Stimulated activated CD8-positive, alpha-beta memory T cell treated with anti-CD3 and anti-CD28 coated beads, Interleukin-4, amount 100 ng/mL, for 4 hours (primary cell): ENCODE measurements at places on chromosomes 13 and 19.

GRCh38 chr13:26813980-26814348 is 53.4 kb upstream of the GPR12 start:
- DNase-seq = no peak

GRCh38 chr13:100203696-100204367 is 114.9 kb downstream of the PCCA start:
- no peak for DNase-seq

GRCh38 chr13:29801737-29802305 is 48.6 kb downstream of the UBL3 start:
- DNase-seq = no peak

GRCh38 chr13:98482476-98483444 is 94.1 kb downstream of the STK24 start:
- DNase-seq = no peak

DNA sequence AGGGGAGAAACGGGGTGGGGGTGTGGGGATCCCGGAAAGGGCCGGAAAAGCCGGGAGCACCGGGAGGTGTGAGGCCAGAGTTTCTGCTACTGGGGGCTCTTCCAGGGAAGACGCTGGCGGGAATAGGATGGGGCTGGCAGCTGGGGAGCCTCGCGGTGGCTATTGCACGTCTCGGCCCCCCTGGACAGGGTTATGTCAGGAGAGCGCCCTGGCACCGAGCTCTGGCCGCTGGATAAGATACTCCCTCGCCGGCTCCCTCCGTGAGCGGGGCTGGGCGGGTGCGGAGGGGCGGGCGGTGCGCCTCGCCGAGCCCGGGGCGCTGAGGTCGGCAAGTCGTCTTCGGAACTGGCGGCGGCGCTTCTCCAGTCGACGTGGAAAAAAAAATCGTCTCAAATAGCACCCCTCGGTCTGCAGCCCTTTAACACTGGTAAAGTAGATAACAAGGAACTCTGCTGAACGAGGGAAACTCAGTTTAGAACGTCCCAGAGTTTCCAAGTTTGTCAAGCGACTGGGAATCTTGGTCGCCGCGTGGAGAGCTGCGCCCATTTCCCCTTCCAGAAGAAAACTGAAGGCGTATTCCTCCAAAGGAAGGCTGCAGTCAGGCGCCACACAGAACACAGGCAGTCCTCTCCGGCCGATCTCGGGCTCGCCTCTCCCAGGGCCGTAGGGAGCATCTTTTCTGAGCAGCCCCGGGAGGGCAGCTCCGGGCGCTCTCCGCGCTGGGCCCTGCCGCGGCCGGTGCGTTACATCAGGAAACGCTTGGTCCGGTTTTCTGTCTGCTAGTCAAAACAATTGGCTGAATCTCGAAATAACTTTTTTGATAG is 115.1 kb downstream of the KCNRG start:
- DNase-seq = no peak

- no peak for DNase-seq
Measured at GRCh38 chr13:93824286-93824685, 597.7 kb downstream of the GPC6 start.

GRCh38 chr19:46821512-46822409 is 28.9 kb downstream of the AP2S1 start:
- DNase-seq = peak; percentile 3

DNA sequence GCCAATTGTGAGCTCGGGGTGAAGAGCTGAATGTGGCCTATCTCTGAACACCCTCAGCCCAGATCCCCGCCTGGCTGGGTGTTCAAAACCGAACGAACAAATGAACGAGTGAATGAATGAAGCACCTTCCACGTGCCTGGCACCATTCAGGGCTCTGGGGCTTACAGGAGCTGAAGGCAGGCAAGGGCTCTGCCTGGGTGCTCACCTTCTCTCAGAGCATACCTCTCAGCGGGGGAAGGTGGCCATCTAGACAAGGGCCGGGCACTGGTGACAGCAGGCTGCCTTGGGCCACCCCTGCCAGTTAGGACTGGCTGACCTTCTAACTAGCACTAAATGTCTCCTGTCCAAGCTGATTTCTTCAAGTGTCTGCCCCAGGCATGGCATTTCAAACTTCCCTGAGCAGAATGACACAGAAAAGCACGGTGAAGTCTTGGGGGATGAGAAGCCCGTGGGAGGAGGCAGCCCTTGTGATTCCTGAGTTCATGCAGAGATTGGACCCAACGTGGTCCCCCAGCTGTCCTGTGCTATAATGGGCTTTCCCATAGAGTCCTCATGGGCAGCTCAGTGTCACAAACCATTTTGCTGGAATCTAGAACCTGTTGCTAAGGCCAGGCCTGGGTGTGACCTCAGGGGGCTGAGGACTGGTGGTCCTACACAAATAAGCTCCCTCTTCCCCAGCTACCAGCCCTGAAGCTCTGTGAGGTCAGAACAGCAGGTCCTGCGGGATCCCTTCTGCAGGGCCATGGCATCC is 27.9 kb upstream of the VSTM2B start:
- no peak for DNase-seq

GRCh38 chr13:67136157-67136556 is 94.0 kb downstream of the PCDH9 start:
- DNase-seq = no peak

GRCh38 chr19:55498246-55498840 is 10.1 kb downstream of the SSC5D start:
- no peak for DNase-seq

GRCh38 chr13:111390522-111391270 is 70.3 kb downstream of the TEX29 start:
- DNase-seq = no peak

- DNase-seq = no peak
Measured at GRCh38 chr19:54600212-54600611, 6.8 kb downstream of the LILRA1 start.

GRCh38 chr19:41862445-41862986 is 2.5 kb downstream of the RPS19 start:
- no peak for DNase-seq

DNA sequence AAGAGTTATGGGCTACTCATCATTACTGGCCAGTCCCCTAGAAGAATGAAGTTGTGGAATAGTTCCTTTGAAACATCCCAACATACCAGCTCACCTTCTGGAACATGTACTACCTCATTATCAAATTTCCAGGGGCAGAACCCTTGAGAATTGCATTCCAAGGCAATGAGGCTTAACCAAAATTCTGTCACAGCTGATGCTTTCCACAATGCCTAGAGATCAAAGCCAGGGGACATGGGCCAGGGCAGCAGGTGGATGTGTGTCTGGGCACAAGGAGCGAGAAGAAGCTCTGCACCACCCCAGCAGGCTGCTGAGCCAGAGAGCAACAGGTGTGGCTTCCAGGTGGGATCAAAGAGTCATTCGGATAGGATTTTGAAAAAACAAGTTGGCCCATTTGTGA is 362.1 kb downstream of the EFNB2 start:
- no peak for DNase-seq

GRCh38 chr19:58409010-58409790 is 751 bp downstream of the ZNF584 start:
- no peak for DNase-seq

DNA sequence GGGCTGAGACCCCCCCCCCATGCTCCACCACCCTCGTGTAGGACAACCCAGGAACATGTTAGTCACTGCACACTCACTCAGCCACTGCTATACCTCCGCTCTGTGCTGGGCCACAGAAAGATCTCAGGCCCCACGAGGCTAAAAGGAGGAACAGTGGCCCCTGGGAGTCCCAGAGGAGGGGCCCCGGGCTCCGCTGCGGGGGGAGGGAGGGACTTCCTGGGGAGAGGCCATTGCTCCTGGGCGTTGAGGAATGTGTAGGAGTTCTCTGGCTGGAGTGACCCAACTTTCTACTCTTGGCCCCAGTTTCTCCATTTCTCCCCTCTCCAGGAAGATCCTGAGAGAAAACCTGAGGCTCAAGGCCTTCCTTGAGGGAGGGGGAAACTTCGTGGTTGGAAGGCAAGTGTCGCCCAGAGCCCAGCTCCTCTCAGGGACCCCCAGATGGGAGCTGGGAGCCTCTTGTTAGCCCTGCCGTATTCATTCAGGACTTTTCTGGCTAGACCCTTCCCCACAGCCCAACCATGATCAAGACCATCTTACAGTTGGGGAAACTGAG is 13.6 kb downstream of the ONECUT3 start:
- DNase-seq = no peak

DNA sequence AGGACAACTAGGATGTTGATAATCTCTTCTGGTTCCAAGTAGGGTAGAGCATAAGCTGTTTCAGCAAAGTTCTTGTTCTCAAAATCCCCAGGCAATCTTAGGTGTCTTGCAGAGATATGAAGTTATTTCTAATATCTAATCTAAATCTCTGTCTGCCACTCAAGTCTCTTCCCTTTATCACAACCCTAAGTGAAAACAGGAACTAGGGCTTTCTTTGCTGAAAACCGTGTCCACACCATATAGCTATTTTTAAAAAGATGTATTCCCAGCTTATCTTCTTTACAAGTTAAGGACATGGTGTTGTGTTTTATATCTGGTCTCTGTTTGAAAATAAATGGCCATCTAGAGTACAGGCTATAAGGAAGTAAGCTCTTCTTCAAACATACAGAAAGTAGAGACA is 11.3 kb upstream of the RNASEH2B start:
- no peak for DNase-seq

- DNase-seq = no peak
Measured at GRCh38 chr19:53541971-53542370, 4.0 kb downstream of the ZNF331 start.

DNA sequence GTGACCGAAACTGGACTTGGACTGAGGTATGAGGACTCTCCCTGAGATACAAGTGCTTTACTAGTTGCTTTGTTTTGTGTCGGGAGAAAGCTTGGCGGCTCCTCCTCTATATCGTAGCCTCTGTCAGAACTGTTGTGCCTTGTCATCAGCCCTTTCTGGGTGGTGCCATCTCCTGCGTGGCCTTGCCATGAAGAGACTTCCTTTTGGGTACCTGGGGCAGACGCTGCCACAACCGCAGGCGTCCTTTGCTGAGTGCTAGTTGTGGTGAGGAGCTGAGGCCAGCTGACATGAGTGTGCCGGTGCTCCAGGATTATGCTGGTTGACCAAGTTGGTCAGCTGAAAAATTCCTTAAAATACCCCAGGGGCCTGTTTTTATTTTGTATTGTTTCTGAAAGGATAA is 124.5 kb downstream of the AKAP11 start:
- no peak for DNase-seq

GRCh38 chr19:31338069-31338776 is 11.0 kb downstream of the TSHZ3 start:
- DNase-seq = no peak

GRCh38 chr13:33057019-33057780 is 41.0 kb downstream of the KL start:
- DNase-seq = no peak

GRCh38 chr13:52428295-52428694 is 22.1 kb downstream of the VPS36 start:
- DNase-seq = no peak

- DNase-seq = no peak
Measured at GRCh38 chr13:109481040-109481439, 305.3 kb downstream of the IRS2 start.

DNA sequence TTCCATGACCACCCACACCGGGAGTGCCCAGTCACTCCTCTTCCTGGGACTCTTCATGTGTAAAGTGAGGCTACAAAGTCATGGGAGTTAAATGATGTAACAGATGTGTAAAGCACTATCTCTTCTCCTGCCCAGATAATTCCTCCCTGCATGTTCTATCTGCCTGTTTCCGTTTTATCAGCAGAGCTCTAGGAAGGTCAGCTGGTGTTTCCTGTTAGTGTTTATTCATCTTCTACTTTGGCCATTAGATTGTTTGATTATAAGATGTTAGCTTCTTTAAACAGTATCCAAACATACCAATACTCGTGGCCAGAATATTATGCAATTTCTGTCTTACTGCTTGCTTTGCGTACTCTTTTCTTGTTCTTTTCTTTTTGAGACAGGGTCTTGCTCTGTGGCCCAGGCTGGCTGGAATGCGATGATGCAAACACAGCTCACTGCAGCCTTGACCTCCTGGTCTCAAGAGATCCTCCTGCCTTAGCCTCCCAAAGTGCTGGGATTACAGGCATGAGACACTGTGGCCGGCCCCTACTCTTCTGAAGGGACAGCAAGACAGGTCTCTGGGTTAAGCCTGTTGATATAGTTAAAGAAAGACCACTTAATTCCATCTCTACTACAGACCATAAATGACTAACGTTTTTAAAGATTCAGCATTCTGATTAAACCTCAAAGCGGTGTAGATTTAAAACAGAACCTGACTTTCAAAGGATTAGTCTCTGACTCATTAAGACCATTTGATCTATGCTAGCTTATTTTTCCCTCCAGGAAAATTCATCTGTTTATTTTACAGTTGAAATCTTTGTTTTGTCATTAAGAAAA is 97.4 kb upstream of the AKAP11 start:
- DNase-seq = no peak

DNA sequence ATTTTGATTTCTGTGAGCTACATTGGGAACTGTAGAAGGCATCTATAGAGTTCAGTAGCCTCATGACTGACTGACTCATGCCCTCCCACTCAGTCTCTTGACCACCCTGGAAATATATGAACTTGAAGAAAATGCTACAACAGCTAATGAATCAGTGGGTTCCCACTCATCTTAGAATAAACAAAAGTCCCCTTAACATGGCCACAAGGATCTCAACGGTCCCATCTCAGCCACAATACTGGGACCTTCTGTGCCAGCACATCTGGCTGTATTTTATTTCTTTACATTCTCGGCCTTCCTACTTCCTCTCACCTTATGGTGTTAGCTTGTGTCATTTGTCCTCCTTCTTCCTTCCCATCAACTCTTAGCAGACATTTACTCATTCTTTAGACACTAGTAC is 619.8 kb downstream of the DCT start:
- no peak for DNase-seq

DNA sequence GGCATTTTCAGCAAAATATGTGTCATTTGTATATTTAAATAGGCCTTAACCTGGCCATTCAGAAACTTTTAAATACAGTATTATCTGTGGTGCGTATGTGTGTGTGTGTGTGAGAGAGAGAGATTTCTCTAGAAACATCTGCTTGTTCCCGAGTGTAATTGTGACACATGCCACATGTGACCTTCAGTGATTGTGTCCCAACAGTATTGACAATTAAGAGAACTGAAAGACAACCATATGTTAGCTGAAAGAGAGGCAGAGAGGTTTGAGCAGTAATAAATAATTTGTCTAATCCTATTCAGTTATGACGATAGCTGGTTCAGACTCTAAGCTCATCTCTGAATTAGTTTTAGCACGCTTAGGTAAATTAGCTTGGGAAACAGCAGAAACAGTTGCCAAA is 1503.1 kb downstream of the PCDH9 start:
- no peak for DNase-seq

GRCh38 chr13:112926993-112927392 is 42.0 kb upstream of the MCF2L start:
- no peak for DNase-seq

- DNase-seq = no peak
Measured at GRCh38 chr19:29267701-29268100, 54.8 kb upstream of the UQCRFS1 start.

GRCh38 chr19:8342316-8342683 is 762 bp downstream of the KANK3 start:
- DNase-seq = no peak
